Esophagus squamous epithelium (tissue), 5 donors: ENCODE measurements at places on chromosomes 13 and 19.

DNA sequence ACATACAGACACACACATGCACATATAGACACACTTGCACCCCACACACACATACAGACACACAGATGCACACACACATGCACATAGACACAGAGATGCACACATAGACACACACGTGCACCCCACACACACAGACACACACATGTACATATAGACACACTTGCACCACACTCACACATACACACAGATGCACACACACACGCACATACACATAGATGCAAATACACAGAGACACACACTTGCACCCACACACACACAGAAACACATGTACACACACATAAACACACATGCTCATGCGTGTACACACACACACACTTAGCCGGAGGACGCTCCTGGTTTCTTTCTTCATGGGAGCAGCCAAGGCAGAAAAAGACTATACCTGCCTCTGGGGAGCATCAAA, 10.0 kb downstream of the COL4A2 start:
- no peak for DNase-seq

DNA sequence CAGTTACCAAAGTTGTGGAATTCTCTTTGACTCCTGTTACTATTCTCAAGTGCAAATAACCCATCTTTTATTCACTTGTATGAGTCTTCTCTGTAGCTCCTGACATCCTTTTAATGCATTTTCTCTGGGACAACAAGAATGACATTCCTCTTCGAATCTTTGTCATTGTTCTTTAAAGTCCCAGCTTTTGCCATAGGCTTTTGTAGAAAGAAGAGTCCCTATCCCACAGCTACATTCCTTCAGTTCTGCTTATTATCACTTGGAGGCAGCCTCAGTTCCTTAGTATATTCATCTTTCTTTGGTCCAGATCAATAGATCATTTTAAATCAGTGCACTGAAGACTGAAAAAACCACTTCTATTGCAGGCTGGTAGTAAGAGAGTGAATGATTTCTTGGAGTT, 560.2 kb downstream of the DACH1 start:
- no peak for DNase-seq

- DNase-seq: no peak
These were observed 36.5 kb upstream of the TEX29 start for GRCh38 chr13:111283991-111284390.

DNA sequence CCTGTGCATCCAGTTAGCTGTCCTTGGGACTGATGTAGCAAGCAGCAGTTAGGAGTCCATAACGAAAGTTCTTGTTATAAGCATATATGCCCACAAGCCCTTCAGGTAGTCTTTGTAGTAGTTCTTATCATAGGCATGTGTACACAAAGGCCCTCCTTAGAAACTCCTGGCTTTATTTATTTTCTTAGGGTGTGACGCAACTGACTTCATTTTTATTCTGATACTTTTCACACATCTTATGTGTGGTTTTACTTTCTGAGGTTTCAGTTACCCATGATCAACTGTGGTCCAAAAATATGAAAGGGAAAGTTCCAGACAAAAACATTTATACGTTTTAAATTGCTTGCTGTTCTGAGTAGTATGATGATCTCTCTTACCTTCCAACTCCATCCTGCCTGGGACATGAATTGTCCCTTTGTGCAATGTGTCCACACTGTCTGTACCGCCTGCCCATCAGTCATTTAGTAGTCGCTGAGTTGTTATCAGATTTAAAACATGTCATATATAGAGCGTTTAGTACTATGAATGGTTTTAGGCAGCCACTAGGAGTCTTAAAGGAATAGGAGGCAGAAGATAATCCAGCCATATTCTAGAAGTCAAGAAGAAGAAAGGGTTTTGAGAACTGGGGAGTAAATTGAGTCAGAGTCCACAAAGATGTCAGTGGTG, 19.4 kb downstream of the GPC5 start:
- DNase-seq: no peak

DNA sequence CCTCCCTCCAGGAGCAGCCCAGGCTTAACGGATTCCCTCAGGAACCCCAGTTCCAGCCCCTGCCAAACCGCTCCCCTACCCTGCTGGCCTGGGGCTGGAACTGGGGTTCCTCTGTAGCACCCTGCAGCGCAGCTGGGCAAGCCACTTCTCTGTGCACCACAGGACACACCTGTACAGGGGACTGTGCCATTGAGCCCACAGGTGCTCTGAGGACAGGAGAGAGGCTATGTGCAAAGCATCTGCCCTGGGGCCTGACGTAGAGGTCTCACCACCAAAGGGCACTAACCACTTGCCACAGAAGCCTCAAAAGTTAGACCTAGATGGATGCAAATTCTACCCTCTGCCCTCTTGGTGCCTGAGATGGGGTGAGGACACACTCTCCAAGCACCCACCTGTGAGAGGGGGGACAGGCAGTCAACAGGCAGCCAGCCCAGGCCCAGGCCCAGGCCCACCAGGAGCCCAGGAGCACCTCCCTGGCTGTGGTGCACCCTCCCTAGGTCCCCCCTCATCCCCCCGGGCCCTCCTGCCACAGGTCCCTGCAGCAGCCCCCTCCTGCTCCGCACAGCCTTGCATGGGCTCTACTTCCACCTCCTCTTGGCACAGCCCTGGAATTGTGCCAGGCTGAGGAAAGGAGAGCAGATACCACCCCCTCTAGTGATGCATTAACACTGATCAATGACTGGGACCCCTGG, 27.6 kb upstream of the SLC35E1 start:
- no peak for DNase-seq

- no peak for DNase-seq
These were observed 64.1 kb upstream of the OXGR1 start for GRCh38 chr13:97058391-97058790.

DNA sequence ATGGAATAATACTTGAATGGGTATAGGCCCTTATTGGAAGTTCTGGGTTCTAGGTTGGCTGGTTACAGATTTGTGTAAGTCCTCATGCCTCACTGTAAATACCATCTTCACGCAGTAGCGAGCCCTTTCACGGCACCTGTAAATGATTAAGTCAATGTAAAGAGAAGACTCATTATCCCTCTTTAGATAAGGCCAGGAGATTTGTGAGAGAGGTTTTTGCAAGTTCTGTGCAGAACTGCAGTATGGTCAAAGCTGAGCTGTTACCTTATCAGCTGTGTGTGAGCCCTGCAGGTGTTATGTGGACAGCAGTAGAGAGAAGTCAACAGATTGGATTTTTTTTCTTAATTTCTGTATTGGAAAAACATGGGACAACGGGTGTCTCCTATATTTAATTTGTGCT, 141.6 kb downstream of the SHISA2 start:
- no peak for DNase-seq

DNA sequence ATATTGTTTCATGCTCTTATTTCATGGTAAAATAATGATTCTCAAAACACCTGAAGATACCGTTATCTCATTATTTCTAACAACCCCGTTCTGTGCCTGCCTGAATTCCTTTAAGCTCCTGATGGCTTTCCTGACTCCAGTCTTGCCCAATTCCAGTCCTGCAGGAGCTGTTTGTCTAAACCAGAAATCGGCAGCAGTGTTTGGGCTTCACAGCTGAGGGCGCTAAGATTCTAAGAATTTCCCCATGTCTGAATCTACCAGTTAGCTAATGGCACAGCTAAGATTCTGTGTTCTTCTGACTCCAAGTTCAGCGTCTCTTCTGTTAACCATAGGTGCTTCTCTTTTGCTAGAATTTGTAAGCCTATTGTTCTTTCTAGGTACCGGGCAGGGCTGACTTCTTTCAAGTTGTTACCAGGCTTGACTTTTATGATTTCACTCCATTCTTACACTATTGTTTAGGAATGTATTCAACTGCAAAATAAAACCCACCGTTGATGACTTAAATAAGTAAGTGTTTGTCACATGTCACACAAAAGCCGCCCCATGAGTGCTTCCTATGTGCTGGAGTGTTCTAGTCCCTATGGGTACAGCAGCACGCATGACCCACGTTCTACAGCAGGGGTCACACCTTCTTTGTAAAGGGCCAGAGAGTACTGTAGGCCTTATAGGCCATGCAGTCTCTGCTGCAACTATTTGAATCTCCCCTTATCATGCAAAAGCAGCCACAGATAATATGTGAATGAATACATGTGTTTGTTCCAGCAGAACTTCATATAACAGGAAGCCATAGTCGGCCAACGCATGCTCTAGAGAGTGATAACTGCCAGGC, 168.3 kb upstream of the RNF113B start:
- no peak for DNase-seq

GRCh38 chr13:86426437-86426836, 627.2 kb upstream of the SLITRK6 start:
- DNase-seq: no peak

DNA sequence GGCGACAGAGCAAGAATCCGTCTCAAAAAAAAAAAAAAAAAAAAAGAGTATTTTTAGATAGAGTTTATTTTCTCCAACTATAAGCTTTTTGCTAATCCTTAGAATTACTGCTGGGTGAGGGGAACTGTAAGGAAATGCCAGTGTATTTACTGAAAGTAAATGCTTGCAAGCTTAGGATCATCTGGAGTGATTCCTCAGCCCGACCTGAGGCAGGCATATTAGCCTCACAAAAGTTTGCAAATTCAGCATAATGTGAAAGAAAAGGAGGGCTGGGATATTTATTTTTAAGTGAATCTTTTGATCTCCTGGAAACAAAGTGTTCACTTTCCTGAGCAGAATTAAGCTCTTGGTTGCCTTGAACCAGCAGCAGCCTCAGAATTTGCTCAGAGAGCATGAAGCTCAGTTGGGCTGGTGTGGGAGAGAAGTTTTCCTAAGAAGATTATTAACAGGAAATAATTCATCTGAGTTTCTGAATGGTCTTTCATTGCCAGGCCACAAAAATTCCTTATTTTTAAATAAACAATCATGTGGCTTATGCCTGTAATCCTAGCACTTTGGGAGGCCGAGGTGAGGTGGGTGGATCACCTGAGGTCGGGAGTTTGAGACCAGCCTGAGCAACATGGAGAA, 24.7 kb upstream of the SPATA13 start:
- no peak for DNase-seq

DNA sequence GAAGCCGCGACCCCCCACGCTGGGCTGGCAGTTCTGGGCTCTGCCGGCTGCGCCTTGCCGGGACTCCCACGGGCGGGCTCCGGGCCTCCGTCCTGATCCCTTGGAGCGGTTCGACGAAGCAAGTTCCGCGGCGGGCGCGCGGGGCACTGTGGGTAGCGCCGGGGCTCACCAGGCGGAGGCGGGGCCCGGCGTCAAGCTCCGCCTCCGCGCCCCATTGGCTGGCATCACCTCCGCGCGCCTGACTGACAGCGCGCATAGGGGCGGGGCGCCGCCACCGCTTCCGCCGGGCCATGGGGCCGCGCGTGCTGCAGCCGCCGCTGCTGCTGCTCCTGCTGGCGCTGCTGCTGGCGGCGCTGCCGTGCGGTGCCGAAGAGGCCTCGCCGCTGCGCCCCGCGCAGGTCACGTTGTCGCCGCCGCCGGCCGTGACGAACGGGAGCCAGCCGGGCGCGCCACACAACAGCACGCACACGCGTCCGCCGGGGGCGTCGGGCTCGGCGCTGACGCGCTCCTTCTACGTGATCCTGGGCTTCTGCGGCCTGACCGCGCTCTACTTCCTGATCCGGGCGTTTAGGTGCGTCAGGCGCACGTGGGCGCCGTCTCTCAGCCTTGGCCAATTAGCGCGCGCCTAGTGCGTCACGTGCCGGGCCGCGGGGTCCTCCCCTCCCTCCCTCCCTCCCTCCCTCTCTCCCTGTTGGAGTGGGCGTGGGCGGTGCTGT, at the start of gene FAM174C:
Gene FAM174C, plus strand, starts transcription at position 271 of the 716 bp plus-strand sequence. Its CDS starts 20 bp downstream, at position 291.
- peak; percentile 90 for DNase-seq

DNA sequence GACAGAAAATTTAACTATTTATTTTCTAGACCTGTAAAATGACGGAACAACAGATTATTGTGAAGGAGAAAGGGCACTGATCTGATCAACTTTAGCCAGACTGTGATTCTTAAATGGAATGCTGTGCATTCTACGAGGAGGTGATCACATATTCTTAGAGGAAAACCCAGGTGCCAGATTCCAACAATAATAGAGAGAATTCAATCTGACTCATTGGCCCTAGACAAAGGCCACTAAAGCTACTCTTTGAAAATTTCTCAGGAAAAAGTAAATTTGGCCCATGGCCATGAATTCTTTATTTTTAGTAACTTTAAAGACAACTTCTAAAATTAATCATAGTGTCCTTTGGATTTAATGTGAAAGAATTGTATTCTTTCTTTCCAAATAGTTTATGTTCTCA, 58.6 kb upstream of the POSTN start:
- DNase-seq: no peak

GRCh38 chr19:36489920-36490415, 607 bp upstream of the ZNF566 start:
- peak; percentile 36 for DNase-seq

GRCh38 chr19:50332244-50333038, 3.3 kb upstream of the KCNC3 start:
- DNase-seq: no peak

DNA sequence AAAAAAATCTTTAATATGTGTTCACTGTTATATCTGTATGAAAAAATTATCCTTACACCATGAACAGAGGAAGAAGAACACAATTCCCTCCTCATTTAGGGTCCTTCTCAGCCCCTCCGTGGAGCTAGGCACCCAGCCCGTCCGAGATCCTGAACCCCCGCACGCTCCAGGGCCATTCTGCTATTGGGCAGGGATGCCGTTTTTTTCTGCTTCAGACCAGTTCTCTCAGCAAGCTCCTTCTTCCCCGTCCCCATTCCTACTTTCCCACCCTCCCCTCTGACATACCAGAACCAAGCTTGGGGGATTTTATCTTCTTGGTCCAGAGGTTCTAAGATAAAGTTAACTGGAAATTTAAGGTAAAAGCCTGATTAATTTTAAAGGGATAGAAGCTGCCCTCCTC, 36.2 kb downstream of the ATP12A start:
- DNase-seq: no peak

GRCh38 chr19:4334929-4335570, 3.6 kb downstream of the STAP2 start:
- no peak for DNase-seq

DNA sequence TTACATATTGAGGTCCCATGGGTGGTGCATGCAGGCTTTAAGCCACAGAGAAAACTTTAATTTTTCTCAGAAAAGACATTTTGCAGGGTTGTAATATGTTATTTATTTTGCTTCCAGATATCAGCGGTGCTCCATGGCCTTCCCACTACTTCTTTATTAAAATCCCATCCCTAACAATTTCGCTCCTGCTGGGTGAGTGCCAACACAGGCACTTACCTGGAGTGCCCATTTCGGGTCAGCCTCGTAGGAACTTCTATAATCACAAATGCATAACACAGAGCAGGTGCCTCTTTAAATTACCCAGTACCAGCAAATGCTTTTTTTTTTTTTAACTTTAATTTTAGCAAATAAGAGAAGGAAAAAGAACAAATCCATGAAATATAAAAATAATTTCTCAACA, 86.4 kb downstream of the EFNB2 start:
- DNase-seq: no peak

GRCh38 chr13:67090856-67091255, 139.3 kb downstream of the PCDH9 start:
- DNase-seq: no peak

DNA sequence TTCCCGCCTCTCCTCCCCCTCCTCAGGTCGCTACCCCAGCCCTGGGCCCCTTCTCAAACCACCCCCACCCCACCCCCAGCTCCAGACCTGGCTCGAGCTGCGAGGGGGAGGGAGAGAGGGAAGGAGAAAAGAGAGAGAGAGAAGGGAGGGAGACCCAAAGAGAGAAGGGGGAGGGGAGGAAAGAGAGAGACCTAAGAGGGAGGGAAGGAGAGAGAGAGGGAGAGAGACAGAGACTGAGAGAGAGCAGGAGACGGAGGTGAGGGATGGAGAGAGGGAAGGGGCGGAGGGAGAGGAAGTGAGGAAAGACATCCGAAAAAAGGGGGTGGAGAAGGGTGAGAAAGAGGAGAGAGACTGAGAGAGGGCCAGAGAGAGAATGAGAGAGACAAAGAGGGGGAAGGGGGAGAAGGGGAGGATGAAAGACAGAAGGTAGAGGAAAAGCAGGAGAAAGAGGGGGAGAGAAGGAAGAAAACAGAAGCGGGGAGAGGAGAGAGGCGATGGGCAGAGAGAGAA, 2.0 kb upstream of the SPACA6 start:
- DNase-seq: no peak
